ENCODE measurements at places on chromosomes 12 and 14. TPM values are rescaled to one million over a fixed set of nuclear protein-coding genes. Genes with fewer than 3 reads are reported as not detected.

DNA sequence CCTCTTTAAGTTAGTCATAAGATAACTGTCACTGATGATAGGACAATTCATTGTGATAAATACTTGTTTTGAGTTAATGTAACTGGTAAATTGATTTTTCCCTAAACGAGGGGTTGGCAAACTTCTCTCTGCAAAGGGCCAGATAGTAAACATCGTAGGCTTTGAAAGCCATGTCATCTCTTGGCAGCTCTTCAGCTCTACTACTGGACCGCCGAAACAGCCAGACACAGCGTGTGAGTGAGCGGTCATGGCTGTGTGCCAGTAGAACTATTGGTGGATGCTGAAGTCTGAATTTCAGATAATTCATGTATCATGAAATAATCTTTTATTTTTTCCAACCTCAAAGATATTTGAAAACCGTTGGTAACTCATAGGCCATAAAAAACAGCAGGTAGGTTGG is 9.9 kb downstream of the PIWIL1 start:
- no peak for DNase-seq

DNA sequence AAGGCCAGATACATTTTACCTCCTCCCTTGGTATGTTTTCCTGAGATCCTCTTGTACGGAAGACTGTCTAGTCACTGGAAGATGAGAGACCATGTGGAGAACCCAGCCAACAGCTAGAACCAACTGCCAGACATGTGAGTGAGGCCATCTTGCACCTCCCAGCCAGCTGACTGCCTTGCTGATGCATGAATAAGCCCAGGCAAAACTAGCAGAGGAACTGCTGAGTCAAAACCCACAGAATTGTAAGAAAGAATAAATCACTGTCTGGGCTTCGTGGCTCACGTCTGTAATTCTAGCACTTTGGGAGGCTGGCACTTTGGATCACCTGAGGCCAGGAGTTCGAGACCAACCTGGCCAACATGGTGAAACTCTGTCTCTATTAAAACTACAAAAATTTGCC is 160.0 kb downstream of the TPH2 start:
- DNase-seq, result no peak

DNA sequence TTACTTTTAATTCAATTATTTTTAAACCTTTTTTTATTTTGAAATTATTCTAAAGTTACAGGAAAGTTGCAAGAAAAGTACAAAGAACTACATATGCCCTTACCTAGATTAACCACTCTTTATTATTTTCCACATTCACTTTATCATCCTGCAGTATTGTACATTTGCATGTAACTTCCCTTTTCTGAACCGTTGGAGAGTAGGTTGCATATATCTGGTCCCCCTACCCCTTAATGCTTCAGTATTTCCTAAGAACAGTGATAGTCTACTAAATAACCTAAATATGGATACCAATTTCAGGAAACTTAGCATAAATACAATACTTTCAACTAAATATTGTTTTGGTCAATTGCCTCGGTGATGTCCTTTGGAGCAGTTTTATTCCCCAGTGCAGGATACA is 15.0 kb downstream of the G2E3 start:
- DNase-seq, result no peak

The COA8 gene
- 42.2 TPM for total RNA-seq

The CLEC6A gene
- total RNA-seq, result not detected

The SLCO1C1 gene
- not detected for total RNA-seq

DNA sequence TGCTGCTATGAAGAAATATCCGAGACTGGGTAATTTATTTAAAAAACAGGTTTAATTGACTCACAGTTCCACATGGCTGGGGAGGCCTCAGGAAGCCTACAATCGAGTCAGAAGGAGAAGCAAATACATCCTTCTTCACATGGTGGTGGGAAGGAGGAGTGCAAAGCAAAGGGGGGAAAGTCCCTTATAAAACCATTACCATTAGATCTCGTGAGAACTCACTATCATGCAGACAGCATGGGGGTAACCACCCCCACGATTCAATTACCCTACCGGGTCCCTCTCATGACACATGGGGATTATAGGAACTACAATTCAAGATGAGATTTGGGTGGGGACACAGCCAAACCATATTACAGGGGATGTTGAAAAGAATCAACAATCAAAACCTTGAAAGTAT is 74.9 kb downstream of the PPM1H start:
- DNase-seq, result no peak

DNA sequence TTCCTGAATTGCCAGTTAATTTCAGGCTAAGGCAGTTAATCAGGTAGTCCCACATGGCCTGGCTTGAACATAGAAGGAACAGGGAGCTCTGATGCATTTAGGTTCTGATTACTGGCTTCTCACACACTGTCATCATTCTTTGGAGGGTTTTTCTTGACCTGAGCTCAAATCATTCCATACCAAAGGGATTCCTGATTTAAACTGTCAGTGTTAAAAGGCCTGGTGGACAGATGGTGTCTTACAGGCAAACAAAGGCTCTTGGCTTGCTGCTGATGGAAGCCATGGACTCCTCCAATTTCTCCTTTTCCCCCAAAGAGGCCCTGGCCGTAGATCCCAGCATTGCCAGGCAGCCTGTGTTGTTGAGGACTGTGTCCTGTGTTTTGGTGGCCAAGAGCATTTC is 30.2 kb downstream of the CACNA1C start:
- DNase-seq, result no peak

- DNase-seq, result no peak
Measured at GRCh38 chr12:42255866-42256261, 17.8 kb upstream of the YAF2 start.

The PPP4R4 gene
- 1.1 TPM for total RNA-seq

GRCh38 chr12:120702637-120703036 is 7.6 kb upstream of the UNC119B start:
- no peak for DNase-seq

GRCh38 chr12:115611477-115611876 is 666.0 kb downstream of the MED13L start:
- DNase-seq, result no peak

The GUCY2C gene
- 0.13 TPM for total RNA-seq

DNA sequence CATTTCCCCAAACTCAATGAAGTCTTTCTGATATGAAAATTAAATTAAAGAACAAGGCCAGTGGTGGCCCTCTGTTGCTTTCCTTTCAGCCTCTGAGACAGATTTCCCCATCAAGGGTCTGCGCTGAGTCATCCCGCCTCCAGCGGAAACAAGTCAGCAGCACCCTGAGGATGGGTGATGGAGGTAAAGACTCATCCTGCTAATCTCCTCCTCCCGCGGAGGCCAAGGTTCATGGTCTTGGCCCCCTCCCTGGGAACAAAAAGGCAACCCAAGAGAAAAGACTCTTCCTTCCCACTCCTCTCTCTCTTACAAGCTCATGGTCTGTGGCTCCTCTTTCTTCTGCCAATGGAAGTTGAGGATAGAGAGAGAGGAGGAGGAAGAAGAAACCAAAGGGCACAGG is 9.0 kb upstream of the NUMB start:
- no peak for DNase-seq

The RHOJ gene
- 0.28 TPM for total RNA-seq

The COX8C gene
- total RNA-seq, result not detected

- no peak for DNase-seq
Measured at GRCh38 chr14:25832585-25832984, 765.2 kb downstream of the NOVA1 start.

The OR10P1 gene
- total RNA-seq, result not detected

GRCh38 chr12:66755727-66756395 is 77.0 kb upstream of the GRIP1 start:
- DNase-seq, result no peak

The FKBP11 gene
- total RNA-seq, result 21.1 TPM

- DNase-seq, result no peak
Measured at GRCh38 chr12:72888693-72889092, 616.5 kb downstream of the TRHDE start.

- DNase-seq, result no peak
Measured at GRCh38 chr12:694734-695503, 31.7 kb upstream of the NINJ2 start.

DNA sequence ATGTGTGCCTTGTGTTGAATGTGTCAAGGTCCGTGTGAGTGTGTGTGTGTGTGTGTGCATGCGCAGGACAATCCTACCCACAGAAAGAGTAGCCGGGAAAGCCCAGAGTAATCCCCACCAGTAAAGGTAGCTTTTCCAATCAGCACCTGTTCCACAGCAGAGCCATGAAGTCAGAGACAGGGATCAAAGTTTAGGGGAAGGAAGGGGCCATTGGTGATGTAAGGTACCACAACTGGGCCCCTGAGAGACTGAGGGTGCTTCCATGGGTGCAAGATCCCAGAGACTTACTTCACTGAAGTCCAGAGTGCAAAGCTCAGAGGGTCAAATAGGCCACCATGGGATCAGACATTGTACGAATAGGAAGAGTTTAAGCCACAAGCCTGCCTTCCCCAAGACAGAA is 20.5 kb downstream of the OR10P1 start:
- DNase-seq, result no peak

The IL31 gene
- total RNA-seq, result not detected

GRCh38 chr12:1130164-1130563 is 139.1 kb downstream of the ERC1 start:
- no peak for DNase-seq

DNA sequence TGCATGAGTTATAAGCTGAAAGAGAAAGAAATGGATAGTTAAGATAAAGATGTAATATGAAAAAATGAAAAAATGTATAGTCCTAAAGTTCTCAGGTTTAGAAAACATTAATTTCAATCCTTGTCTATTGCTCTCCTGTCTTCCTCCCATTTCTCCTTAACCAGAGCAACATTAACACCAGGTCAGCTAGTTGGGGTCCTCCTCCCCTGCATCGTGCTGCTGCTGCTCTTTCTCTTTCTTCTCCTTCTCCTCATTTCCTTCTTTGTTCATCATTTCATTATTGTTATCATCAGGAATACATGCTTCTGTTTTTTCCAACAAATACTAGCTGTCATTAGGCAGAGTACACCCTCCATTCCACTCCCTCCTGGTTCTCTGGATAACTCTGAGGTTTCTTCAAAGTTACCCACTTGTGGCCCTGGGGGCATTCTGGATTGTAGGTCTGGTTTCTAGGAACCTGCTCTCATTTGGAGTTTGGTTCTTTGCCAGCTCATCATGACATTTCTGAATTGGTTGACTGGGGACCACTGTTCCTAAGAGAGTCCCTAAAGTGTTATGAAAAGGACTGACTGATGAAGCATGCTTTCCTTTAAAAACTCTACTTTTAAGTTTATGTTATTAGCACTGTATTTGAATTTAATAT is 17.0 kb downstream of the ACSS3 start:
- DNase-seq, result no peak

DNA sequence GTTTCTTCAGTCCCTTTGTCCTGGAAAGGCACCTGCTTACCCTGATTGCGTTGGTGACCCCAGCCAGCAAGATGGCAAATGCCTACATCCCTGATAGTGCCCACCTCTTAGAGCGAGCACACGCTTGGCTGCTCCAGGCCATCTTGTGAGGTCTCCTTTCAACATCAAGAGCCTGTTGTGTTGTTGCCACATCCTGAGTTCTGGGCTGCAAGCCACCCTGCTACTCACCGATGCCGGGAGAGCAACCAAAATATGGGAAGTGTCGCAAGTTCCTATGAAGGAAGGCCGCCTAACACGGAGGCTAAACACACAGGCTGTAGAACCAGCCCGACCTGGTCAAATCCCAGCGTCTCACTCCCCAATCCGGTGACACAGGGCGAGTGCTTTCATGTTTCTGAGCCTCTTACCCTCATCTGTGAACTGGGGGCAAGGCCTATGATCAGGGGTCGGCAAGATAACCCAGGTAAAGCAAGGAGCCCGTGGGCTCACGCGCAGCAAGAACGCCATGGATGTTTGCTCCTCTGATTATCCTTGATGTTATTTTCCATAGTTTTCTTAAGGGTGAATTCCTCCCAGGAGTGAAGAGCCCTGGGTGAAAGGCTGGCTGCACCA is 98.4 kb downstream of the LGMN start:
- DNase-seq, result no peak

DNA sequence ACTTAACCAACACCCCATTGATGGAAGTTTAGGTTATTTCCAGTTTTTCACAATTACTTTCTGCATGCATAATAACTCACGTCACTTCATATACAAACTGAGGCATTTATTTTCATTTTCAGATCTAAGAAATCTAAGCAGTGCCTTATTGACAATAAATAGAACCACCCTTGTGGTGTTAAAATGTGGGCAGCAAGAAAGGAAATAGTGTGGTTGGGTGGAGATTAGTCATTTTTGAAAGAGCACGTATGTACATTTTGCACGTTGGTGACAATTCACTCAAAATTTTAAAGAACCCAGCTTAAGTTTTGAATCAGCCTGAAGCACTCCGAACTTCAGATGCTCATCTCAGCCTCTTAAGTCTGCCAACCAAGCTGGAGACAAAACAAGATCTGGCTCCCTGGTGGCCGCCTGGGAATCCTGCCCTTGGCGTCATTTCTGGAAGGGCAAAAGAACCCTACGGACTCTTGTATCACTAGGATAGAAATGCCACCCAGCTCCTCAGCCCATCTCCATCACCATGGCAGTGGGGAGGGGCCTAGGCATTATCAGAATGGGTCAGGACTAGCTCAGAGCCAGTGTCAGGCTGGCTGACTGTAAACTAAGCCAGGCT is 89.5 kb upstream of the BCL2L14 start:
- no peak for DNase-seq

- DNase-seq, result no peak
Measured at GRCh38 chr14:53609009-53609408, 347.6 kb downstream of the BMP4 start.

DNA sequence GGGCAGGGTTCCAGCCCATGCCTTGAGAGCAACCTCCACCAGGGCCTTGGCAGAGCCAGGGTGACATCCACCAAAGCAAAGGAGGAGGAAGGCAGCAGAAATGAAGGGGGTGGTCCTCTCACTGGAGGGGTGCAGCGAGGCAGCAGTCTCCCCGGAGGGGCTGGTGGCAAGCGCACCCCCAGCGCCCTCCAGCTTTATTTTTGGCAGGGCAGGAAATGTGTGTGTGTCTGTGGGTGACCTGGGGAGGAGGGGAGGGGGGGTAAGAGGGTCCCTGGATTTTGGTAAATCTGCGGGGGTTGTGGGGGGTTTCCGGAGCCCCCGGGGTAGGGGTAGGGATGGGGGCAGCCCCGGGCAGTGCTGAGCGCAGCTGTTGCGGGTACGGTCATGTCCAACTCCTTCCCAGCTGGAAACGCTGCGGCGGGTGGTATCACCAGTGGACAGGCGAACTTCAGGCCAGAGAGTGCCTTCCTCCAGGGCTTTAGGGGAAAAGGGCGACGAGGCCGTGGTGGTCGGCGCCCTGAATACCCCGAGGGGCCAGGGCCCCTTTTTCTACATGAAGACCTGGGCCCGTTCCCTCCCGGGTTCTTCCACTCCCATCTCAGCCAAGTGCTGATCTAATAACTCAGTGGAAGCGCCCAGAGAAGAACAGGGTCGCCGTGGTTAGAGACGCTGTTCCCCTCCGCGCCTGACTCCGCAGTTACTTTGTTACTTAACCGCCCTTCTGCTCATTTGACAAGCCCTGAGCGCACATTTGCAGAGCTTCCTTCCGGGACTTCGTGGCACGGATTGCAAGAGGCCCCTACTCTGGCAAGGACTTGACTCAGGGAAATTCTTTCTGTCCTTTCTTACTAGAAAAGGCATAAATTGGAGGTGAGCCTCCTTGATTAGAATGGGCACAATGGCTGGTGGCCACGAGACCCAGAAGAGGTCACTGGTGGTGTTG is 55.2 kb downstream of the FOS start:
- no peak for DNase-seq

All from Panc1 (cell line).